ENCODE measurements at places on chromosomes 6 and 20. TPM values are rescaled to one million over a fixed set of nuclear protein-coding genes. Genes with fewer than 3 reads are reported as not detected.

- no peak for DNase-seq
Measured at GRCh38 chr20:63502671-63503172, 3.8 kb upstream of the EEF1A2 start.

DNA sequence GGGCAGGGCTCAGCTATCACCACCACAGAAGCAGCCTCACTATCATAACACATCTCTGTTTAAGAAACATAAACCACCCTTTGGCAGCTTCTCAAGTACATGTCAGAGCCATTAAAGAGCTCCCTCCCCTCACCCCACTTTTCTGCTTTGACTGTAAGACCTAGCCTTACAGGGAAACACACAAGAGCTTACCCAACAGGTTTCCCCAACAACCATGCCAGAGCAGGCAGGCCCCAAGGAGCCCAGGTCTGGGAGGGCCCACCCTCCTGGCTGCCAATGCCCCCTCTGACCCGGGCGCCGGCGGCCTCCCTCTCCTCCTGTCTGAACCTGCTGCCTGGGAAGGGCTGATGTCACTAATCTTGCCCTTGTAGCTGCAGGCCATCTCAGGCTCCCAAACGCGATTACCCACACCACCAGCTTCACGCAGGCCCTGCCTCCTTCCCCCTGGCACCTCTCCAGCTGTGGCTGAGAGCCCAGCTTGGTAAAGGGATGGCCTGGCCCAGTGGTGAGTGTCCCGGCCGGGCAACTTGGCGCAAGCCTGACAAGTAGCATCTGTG, 402.0 kb downstream of the MAFB start:
- peak; percentile 96 for DNase-seq

ULBP1 gene
- total RNA-seq = 2.8 TPM

DNA sequence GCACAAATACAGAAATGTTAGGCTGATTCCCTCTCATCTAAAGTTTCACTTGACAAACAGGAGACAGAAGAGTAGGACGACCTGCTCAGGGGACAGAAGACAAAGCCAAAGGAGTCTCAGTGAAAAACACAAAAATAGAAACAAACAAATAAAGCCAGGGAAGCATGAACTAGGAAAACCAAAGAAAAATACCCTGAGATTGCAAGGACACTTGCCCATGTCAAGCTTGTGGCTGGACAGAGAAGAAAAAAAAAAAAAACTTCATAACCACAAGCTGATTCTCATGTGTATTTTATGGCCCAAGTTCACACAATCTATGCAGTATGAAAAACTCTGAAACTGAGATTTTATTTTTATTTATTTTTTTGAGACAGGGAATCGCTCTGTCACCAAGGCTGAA, 85.6 kb upstream of the BEND6 start:
- no peak for DNase-seq

ACSS1 gene
- total RNA-seq = 111 TPM

OTOR gene
- not detected for total RNA-seq

GRCh38 chr6:136037242-136037875, 185.9 kb downstream of the PDE7B start:
- DNase-seq = no peak

DNA sequence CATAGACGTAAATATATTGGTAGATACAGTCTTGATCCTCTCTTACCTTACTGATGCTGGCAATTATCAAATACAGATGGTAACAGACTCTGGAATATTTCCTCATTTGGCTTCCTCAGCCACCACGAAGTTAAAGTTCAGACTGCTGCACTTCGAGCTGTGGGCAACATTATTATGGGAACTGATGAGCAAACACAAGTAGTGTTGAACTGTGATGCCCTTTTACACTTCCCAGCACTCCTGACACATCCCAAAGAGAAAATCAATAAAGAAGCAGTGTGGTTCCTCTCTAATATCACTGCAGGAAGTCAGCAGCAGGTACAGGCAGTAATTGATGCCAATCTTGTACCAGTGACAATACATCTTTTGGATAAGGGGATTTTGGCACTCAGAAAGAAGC, 162.7 kb upstream of the NT5E start:
- DNase-seq = no peak

DNA sequence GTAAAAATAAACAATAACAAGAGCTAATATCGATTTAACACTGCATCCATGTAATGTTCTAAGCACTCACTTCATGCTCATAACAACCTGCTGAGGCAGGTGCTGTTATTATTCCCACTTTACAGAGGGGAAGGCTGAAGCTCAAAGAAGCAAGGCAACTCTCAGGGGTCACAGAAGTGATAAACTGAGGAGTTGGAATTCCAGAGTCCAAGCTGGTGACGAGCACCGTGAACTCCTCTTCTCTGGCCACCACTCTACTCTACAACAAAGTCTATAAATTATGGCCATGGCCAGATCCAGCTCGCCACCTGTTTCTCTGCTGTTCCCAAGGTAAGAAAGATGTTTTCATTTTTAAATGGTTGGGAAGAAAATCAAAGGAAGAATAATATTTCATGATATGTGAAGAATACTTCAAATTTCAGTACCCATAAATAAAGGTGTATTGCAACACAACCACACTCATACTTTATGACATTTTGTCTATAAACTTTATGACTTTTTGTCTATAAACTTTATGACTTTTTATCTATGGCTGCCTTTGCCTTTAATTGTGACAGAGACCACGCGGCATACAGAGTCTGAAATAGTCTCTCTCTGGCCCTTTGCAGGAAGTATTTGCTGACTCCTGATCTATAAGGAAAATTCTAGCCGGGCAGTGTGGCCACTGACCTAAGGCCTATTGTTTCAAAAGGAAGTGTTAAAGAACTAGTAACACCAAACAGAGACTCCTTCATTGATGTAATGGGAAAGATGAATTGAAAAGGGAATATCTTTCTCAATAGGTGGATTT, 113.2 kb upstream of the KCNG1 start:
- DNase-seq = no peak

BCAS1 gene
- total RNA-seq = 58.6 TPM

- no peak for DNase-seq
Measured at GRCh38 chr20:40668449-40669228, 20.4 kb downstream of the MAFB start.

All from prostate gland (tissue), 2 donors.